AG09319 (cell line): ENCODE measurements at places on chromosomes 11 and 22.

- no peak for DNase-seq
Observed at GRCh38 chr11:34354782-34355181, 3.0 kb downstream of the ABTB2 start.

DNA sequence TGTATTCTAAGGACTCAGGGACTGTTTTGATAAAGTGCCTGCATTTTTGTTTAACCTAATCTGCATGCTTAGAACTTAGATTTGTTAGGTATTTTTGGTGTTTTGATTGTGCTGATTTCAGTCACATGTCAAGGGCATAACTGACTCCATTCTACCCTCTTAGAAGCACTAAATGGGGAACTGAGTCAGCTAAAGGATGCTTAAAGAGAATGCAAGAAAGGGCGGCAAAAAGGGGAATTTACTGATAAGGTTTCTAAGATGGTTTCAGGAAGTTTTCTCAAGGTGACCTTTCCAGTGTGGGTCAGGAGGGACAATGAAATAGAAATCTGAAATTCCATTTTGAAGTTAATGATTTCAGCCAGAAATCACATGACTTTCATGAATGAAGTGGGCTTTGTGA lies 43.0 kb downstream of the MMP20 start:
- no peak for DNase-seq

DNA sequence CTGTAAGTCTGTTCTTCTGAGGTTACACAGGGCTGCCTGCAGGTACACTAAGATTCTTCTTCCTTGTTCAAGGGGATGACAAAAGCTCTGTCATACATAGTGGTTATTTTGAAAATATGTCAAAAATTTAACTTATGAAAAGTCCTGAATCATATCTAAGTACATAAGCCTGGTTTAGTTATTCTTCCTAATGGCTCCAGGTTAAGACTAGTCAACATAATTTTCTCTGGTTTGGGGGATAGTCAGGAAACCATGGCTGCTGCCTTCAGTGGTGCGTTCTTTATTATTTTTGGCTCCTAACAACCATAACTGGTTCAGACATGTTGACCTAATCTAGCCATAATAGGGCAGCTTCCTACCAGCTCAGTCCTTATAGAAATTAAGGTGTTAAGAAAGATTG lies 257.4 kb upstream of the DDI1 start:
- DNase-seq, result no peak

- no peak for DNase-seq
Observed at GRCh38 chr11:67045314-67045713, 11.3 kb upstream of the RHOD start.

- DNase-seq, result no peak
Observed at GRCh38 chr11:119318240-119319135, 1.6 kb upstream of the MCAM start.

- DNase-seq, result no peak
Observed at GRCh38 chr22:27734066-27734465, 67.5 kb downstream of the MN1 start.

DNA sequence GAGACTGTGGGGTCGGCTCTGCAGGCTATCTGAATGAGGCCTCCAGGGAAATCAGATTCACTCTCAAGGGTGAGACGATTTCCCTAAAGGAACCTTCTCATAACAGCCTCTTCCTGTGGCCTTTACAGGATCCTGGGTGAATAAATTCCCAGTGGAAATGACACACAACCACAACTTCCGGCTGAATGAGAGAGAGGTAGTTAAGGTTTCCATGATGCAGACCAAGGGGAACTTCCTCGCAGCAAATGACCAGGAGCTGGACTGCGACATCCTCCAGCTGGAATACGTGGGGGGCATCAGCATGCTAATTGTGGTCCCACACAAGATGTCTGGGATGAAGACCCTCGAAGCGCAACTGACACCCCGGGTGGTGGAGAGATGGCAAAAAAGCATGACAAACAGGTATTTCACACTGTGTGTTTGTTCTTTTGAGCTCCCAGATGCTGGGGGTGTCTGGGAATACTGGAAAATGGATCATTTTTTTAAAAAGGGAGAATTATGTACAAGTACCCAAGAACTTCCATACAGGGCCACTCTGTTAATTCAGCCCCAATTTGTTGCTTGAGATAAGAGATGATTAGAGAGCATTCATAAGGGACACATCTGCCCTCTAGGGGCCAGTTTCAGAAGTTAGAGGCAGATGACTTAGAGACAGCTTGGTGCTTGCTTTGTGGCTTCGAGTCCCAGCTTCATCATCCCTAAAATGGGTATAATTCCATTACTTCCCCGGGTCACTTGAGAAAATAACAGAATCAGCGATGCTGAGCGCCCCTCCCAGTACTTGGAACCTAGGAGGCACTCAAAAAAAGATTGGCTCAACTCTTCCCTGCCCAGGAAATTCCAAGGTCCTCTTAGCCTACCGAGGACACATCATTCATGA lies 10.2 kb downstream of the SERPIND1 start:
- peak; percentile 25 for DNase-seq

GRCh38 chr11:57982776-57983175 lies 40.9 kb upstream of the OR9Q1 start:
- no peak for DNase-seq

- no peak for DNase-seq
Observed at GRCh38 chr22:31150615-31151014, 9.4 kb upstream of the RNF185 start.

GRCh38 chr11:83583757-83584366 lies 297.7 kb upstream of the CCDC90B start:
- DNase-seq, result no peak

- DNase-seq, result no peak
Observed at GRCh38 chr11:118287006-118287405, 17.5 kb upstream of the CD3E start.

- no peak for DNase-seq
Observed at GRCh38 chr11:110123003-110123402, 29.8 kb downstream of the ZC3H12C start.

DNA sequence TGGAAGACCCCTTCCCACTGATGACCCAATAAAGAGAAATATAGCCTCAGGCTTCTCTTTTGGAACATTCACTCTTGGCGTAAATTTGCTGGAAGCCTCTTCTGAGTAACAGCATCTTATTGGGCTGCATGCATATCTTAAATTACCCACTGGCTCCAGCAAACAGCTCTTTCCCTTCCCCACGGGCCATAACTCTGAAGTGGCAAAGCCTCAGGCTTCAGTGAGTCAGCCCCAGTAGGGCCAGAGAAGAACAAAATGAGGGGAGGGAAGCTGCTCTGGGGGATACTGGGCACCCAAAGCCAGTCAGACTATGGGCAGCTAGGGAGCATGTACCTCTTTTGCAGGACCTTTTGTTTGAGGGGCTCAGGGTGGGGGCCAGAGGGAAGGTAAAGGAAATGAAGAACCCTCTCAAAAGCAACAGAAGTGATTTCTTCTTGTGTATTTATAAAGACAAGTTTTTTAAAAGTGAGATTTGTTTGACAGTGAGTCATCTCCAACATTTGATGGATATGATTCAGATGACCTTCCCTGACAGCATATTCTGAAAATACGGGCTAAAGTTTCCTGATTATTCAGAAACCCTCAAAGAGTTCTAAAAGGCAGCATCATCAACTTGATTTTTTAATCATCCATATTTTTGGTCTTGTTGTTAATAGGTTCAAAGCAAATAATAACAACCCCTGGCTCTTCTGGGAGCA lies 203.4 kb downstream of the KIF18A start:
- DNase-seq, result no peak

DNA sequence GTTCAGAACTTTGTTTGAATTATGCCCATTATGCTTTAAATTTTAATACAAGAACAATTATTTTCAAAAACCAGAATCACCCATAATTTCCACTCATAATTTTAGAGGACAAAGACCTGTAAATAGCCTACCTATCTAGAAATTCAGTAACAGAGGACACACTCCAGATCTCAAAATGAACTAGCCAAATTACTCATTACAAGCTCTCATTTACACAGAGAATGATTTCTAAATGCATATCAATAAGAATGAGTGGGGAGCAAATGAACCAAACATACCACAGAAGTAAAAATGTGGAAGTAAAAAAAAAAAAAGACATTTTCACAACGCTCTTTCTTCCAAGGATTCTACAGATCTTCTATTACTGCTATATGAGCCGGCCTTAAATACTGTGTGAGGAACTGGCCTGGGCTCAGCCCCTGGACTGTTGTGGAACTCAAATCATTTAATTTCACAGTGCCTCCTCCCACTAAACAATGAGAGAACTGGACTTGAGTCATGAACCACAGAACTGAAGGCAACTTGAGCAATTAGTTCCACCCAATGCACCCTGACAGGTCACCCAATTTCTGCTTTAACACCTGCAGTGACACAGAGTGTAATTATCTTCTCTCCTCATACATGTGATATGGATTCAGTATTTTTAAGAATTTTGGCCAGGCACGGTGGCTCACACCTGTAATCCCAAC lies 8.0 kb downstream of the MRTFA start:
- DNase-seq, result no peak

DNA sequence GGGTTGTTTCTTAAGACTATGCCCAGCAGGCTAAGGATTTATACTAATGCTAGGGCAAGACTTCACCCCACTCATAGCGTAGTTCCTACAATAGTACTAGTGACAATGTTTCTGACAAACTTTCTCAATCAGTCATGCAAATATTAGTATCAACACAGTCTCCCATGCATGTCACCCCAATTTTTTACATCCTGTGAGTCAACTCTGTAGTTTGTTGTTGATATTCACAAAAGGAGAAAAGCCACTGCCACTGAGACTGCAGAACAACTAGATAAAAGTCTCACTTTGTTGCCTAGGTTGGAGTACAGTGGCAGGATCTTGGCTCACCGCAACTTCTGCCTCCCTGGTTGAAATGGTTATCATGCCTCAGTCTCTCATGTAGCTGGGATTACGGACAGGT lies 155.2 kb downstream of the RBFOX2 start:
- no peak for DNase-seq

- DNase-seq, result no peak
Observed at GRCh38 chr11:71209181-71209580, 43.2 kb downstream of the SHANK2 start.

DNA sequence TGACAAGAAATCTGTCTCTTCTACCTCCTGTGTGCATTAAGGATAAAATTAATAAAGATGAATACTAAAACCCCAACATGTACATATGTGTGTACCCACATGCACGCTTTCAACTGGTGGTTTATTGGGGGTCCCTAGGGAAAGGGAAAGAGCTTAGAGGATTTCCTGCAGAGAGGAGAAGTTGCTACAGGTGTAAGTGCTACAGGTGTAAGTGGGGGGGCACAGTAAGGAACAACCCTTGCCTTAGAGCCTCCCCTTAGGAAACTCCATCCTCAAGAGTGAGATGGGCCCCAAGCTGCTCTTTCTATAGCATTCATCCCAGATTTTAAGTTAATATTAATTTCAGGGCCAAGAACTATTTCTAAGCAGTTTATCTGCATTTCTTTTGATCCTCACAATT lies 11.9 kb upstream of the ABCC8 start:
- DNase-seq, result no peak

DNA sequence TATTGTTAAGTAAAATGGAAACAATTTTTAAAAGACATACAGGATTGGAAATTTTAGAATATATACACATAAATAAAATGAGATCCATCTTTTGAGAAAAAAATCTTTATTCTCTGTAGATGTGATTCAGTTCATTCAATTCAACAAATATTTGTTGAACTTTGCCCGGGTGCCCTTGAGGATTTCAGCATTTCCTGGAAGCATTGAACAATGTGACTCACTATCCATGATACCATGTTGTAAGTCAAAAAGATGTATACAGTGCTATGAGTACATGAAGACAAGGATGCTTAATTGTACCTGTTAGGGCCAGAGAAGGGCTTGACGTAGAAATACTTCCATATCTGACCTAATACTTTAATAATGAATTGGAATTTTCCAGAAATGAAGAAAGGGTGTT lies 353.7 kb downstream of the METTL15 start:
- no peak for DNase-seq

GRCh38 chr11:115695677-115696364 lies 191.6 kb upstream of the CADM1 start:
- no peak for DNase-seq

DNA sequence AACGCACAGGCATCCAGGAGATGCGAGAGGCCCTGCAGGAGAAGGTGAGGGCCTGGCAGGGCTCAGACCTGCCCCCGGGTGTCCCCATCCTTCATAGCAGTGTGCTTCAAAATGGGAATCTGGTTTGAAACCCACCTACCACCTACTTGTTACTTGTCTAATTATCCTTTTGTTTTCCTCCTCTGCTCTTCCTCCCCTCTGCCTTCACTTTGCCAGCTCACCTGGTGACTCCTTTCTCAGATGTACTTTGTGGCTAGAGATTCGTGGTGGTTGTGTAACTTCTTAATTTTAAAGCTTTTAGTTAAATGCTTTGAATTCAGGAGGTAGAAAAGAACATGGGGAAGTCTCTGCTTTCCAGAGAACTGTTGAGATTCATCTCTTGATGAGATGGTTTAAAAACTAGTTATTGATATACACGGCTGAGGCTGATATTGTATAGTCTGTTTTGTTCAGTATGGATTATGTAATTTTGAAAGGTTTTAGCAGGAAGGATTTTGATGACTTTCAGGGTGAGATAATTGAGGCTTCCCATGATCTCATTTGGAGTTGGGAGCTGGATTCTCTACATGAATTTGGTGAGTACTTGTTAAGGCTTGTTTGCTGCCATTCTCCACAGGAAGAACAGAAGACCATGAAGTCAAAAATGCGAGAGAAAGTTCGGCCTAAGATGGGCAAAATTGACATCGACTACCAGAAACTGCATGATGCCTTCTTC lies 8.0 kb downstream of the SF3B2 start:
- no peak for DNase-seq

DNA sequence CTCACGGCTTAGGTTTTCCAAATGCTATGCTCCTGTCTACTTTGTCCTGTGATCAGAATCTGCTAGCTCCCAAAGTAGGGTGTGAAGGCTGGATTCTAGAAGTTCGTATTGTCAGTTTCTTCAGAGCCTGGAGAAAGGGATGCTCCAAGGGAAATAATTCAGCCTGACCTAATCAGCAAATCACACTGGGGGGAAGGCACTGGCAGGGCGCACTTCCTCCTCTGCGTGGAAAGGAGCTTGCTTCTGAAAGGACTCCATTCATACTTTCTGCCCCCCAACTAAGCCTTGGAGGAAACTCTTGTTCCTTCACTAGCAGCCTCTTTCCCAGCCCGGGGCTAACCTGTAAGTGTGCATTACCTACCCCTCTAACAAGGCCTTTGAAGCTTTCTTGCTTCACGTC lies 165.9 kb downstream of the NAV2 start:
- DNase-seq, result no peak

DNA sequence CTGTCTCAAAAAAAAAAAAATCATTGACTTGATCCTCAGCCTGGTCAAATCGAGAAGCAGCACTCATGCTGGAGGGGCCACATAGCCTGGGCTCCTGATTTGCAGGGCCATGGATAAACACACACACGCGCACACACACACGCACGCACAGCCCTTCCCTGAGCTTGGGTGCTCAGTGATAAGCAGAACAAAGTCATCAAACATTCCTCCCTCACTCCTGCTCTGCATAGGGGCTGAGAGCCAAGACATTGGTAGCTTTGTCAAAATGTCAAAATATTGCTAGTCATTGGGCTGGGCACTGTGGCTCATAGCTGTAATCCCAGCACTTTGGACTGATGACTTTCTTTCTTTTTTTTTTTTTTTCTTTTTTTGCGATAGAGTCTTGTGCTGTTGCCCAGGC lies 34.0 kb upstream of the A4GALT start:
- peak; percentile 44 for DNase-seq
